ENCODE measurements at places on chromosomes 4 and X.

DNA sequence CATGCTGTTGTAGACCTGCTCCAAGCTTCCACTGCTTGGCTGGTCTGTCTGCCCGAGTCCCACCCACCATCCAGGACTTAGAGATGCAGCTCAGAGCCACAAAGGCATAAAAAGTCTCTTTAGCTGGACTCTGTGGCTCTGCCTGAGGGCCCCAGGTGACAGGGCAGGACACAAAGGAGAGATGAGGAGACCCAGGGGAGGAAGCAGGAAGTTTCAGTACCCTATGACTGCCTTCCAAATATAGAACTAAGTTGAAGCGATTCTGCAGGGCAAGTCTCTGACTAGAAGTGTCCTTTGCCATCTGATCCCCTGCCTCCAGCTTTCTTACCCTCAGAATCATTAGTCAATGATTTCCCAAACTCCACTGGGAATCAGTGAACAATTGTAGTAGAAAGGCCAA, 11.2 kb upstream of the CXCR3 start:
- no peak for DNase-seq

DNA sequence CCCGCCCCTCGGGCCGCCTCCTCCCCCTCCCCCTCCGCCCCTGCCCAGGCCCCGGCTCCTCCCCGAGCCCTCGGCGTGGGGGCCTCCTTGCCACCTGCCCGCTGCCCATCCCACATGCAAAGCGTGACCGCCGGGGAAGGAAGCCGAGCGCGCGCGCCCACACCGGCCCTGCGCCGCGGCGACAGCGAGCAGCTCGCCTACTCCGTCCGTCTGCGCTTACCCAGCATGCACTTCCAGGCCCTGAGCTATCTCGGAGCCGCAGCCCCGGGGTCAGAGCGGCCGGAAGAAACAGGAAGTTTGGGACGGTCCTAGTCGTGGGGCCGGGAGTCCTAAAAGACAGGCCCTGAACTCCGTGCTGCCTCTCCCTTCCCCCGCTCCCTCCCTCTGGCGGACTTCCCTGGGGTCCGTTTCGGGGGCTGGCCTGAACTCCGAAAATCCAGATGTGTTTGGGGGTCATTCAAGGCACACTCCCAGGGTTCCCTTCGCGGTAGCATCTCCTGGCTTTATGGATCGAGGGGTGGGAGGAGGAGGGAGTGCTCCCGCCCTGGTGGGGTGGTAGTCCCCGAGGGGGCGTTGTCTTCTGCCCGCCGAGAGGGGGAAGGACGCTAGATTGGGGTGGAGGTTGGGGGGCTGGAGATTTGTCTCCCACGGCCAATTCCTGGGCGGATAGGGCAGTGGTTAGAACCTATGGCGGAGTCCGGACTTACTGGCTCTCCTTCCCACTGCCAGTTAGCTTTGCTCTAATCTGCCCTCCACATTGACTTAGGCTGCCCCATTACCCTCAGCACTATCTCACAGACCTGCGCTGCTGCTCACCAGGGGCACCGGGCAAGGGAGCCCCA, 25.0 kb upstream of the BCORL1 start:
- DNase-seq: peak; percentile 85

DNA sequence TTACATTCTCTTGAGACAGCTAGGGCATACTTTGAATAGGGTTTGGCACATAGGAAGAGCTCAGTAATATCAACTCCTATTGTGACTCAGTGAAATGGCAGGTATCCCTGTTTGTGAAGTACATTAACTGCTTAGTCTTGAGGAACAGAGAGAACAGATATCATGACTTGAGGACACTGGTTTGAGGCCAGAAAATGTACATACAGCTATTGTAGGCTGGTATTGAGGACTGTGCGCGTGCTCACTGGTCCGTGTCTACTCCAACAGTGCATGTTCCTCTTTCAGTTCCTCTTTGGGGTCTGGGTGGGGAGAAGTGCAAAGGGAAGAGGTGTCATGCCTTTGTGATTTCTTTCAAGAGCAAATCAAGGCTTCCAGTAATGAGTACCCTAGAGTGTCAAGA, 34.6 kb upstream of the TBC1D9 start:
- DNase-seq: peak; percentile 24

DNA sequence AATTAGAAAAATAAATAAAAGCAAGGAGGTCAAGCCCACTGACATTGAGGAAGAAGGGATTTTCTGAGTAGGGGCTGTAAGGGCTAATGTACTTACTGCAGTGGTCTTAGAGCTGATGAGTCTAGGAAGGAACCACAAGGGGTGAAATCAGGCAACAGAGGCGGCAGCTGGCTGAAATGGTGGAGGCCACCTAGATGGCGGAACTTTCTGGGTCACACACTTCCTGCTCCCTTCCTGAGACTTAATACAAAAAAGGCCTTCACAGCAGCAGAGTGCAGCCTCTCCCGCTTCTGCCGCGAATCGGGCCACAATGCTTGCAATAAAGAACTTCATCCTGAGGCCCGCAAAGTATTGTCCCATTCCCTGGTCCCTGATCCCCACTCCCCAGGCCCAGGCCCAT, 15.4 kb downstream of the SNX12 start:
- DNase-seq: no peak

GRCh38 chr4:100168521-100168920, 21.7 kb downstream of the DDIT4L start:
- no peak for DNase-seq

GRCh38 chrX:67619253-67619652, 75.4 kb downstream of the AR start:
- no peak for DNase-seq

- no peak for DNase-seq
Observed at GRCh38 chr4:140027101-140027500, 126.9 kb downstream of the MAML3 start.

DNA sequence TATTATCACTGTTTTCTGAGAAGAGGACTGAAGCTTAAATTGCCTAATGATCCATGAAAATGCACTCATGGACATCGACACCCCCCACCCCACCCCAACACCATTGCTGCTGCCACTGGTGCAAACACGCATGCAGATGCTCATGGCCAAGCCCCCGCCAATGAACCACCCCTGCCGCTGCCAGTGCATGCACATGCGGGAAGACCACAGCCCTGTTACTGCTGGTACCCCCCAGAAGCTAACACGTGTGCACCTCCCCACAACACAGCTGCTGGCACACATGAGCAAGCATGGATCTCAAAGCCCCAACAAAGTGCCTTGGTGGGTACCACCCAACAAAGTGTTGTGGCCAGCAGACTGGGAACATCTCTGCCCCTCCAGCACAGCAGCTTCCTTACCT, 594.1 kb upstream of the FAT1 start:
- no peak for DNase-seq

- no peak for DNase-seq
Observed at GRCh38 chr4:90198086-90198847, 71.1 kb downstream of the CCSER1 start.

GRCh38 chr4:1232661-1233621, 16.0 kb downstream of the CTBP1 start:
- no peak for DNase-seq

DNA sequence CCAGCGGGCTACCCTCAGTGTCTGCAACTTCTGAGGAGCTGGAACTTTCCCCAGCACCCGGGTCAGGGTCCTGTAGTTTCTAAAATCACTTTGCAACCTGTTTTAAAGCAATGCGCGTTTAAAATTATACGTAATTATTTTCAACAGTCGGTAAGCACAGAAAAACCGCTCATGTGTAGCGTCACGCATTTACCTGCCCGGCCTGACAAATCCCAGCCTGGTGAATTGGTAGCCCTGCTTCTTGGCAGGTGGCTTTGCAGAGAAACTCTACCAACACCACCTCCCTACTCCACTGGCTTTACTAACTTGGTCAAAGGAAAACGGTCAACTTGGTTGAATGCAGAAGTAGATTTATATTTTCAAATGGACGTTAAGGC, 640 bp downstream of the BANK1 start:
- DNase-seq: no peak

GRCh38 chr4:11438647-11439046, 10.0 kb upstream of the HS3ST1 start:
- DNase-seq: no peak

GRCh38 chrX:84216881-84217280, 28.9 kb upstream of the RPS6KA6 start:
- DNase-seq: no peak

GRCh38 chr4:110480031-110480549, 4.1 kb downstream of the ENPEP start:
- DNase-seq: no peak

GRCh38 chr4:87734936-87735335, 64.4 kb upstream of the IBSP start:
- DNase-seq: no peak

DNA sequence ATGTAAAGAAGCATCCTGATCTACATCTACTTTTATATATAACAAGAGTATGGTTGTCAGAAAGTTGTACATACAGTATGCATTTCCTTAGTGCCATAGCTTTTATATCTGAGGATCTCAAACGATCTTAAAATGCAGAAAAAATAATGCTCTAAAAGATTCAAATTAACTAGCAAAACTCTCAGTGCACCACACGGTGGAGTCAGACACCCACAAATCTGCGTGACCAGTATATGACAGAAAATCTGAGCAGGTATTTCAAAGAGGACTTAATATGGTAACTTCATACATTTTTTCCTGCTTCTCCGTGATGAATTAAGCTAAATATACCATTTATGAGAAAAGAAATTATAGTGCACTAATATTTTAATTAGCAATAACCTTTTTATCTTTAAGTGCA, 803.0 kb downstream of the DMD start:
- no peak for DNase-seq

- no peak for DNase-seq
Observed at GRCh38 chrX:132037479-132037993, 14.4 kb downstream of the STK26 start.

GRCh38 chr4:123869286-123870215, 473.0 kb downstream of the SPRY1 start:
- DNase-seq: no peak

DNA sequence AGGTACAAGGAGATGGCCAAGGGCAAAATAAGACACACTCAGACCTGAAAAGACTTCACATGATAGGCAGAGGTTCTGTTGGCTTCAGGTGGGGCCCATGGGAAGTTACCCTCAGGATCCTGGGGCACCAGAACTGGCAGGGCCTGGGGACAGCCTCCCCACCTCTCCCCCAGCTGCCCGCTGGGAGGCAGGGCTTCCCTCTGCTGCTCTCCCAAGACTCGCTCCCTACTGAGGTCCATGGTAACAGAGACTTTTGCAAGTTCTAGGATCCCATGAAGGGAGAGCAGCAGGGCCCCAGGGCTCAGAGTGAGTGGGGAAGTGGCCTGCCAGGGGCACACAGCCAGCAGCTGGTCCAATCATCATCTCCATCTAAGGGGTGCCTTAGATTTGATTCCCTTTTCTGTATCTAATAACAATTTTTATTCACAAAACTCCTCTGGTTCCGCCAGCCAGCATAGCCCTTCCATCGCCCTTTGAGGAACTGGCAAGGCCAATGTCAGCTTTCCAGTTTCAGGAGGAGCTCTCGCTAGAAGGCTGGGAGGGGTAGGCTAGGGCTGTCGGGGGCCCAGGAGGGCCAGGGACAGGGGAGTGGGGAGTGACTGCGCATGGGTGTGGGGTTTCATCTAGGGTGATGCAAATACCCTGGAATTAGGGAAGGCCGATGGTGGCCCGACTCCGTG, 78.2 kb downstream of the SLC2A9 start:
- DNase-seq: no peak

DNA sequence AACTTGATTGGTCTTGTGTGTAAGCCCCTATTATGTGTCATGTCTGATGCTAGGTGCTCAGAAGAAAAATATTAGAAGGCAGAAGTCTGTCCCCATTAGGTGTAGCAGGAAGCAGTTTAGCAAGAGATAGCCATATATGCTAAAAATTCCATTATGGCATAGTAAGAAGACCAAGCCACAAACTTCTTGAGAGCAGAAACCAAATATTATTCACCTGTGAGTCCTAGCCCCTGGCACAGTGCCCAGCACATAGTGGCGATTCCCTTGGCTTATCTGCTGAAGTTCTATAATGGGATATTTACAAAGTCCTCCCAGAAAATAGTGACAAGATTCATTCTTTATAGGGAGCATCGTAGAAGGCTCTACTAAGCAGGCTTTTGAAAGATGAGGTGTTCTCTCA, 174.4 kb downstream of the RAB28 start:
- DNase-seq: no peak

GRCh38 chrX:65866146-65866545, 173.7 kb downstream of the VSIG4 start:
- no peak for DNase-seq

GRCh38 chrX:111284631-111285293, 14.5 kb upstream of the CAPN6 start:
- no peak for DNase-seq

GRCh38 chr4:2689825-2690700, 66.1 kb downstream of the TNIP2 start:
- DNase-seq: no peak

DNA sequence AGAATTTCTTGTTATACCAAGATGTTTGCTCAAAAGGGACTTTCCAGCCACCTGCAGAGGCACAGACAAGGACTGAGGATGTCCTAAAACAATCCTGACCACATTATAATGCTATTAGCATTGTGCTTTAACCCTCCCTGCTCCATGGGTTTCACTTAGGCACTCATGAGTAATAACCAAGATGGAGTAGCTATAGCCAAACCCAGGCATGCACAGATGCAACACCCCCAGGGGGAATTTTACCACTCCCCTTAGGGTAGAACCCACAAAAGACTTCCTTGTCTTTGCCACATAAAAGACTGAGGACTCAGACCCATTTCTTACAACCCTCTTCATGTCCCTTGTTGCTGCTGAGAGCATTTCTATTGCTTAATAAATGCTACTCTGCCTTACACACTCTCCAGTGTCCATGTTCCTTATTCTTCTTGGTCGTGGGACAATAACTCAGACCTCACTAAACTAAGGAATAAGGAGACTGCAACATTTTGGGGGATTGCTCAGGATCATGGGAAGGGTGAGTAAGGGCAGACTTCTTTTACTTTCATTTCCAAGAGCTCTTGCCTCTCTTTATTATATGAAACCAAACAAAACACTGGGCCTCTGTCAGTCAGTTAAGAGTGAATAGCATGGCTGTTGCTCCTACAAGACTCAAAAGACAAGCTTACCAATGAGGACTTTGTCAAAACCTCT, 103.5 kb downstream of the TECRL start:
- no peak for DNase-seq

All from GDM1 (cell line).